ENCODE measurements at places on chromosomes 1 and 21.
A peak's percentile ranks its signal among the peaks of the same experiment; 100 is the strongest.

DNA sequence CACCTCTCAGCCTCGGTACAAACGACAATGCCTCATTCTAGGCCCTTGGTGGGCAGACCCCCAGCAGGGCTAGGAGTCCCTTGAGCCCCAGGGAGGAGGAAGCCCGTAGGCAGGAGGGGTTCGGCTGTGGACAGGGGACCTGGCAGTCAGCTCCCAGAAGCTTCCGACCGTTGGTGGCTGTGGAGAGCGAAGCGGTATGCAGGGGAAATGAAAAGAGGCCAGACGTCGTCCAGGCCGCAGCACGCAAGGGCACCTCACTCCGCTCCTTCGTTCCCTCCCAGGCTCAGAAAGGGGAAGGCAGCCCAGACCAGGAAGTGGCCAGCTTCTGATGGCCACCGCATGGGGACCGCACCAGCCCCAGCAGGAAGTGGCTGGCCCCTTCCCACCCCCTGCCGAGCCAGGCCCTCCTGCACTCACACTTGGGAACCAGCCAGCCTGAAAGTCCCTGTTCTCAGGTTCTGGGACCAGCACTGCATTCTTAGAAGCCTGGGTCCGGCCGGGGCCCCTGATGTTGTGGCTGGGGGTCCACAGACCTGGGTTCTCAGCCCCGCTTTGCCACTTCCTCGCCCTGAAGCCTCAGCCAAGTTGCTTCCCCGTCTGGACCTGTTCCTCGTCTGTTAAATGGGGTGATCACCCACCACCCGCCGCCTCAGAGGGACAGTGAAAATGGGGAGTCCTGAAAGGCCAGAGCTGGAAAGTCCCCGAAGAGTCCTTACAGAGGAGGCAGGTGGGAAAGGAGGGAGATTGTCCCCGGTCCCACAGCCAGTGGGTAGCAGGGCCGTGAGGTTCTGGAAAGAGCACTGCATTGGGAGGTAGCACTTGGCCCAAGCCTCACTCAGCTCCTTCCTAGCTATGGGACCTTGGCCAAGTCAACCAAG lies 104.0 kb upstream of the RUNX3 start:
- peak; percentile 30 for DNase-seq

GRCh38 chr1:172497230-172497629 lies 35.7 kb upstream of the SUCO start:
- DNase-seq = no peak

- DNase-seq = no peak
Measured at GRCh38 chr1:213127074-213127473, 76.0 kb downstream of the RPS6KC1 start.

DNA sequence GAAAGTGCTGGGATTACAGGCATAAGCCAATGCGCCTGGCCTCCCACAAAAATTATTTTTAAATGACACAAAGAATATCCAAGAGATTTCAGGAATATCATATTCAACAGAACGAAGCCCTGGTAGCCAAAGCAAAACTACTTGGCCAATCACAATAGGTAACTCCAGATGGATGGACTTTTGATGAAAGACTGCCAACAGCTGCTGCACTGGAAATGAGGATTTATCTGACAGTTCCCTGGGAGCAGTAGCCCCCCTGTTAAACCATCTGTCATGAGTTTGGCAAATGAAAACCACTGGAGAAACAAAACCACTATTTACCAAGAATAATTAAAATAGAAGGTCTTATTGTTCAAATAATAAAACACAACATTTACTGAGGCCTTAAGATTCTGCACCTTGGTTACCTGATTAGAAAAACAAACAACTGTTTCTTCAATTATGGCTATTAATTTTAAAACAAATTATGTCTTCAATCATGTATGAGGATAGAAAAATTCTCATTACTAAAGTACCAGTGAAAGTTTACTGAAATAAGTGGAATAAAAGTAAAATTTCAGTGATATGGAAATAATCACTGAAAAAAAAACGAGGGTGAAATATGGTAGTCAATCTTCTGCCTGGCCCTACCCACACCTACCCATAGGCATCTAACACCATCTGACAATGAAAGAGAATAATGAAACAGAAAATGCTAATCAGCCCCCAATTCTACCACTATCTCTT lies 34.3 kb upstream of the PSMG1 start:
- DNase-seq = no peak

GRCh38 chr1:154386643-154387352 lies 18.3 kb upstream of the IL6R start:
- peak; percentile 87 for DNase-seq

- DNase-seq = no peak
Measured at GRCh38 chr1:205832326-205832751, 17.6 kb downstream of the PM20D1 start.

GRCh38 chr1:32091591-32091990 lies 16.3 kb upstream of the KPNA6 start:
- no peak for DNase-seq

- DNase-seq = no peak
Measured at GRCh38 chr1:164141797-164142196, 417.2 kb upstream of the PBX1 start.

GRCh38 chr1:169312084-169312954 lies 55.3 kb downstream of the NME7 start:
- DNase-seq = peak; percentile 58

- DNase-seq = peak; percentile 4
Measured at GRCh38 chr1:62784509-62785365, 805 bp downstream of the ATG4C start.

DNA sequence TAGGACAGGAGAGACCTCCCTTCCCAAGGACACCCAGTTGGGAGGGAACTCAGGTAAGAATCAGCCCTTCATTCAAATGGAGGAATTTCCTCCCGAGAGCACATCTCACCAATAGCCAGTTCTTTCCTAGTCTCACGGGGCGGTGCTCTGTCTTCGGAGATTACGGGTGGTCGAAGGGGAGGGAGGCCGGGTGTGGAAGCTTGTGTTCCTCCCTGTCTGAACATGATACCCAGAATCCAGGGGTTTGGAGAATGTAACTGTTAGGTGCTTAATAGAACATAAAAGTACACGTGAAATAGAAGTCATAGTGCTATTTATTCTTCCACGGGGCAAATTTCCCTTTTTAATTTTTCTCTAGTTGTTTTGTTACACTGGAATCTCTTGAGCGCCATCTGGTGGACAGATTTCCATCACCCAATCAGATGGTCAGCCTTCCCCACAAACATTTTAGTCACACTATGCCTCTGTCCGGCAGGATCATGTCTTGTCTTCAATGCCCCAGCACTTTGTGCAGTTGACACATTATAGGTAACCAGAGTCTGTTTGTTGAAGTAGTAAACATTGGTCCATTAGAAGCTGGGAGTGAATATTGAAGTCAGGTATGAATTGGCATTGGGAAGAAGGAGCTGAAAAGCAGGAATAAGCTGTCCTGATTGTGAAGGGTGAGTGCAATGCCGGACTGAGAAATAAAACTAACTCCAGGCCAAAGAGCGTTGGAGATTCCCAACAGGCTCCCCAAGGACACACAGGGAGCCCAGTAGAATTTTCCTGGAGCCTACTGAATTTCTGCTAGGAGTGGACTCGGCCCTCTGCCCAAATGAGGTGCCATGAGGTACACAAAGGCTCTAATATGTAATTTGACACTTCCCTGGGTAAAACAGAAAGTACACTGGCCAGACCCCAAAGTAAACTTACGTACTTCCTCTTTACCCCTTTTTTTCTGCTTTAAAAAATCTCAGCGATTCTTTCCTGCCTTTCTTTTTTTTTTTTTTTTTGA lies 27.6 kb upstream of the ZNF697 start:
- peak; percentile 70 for DNase-seq

DNA sequence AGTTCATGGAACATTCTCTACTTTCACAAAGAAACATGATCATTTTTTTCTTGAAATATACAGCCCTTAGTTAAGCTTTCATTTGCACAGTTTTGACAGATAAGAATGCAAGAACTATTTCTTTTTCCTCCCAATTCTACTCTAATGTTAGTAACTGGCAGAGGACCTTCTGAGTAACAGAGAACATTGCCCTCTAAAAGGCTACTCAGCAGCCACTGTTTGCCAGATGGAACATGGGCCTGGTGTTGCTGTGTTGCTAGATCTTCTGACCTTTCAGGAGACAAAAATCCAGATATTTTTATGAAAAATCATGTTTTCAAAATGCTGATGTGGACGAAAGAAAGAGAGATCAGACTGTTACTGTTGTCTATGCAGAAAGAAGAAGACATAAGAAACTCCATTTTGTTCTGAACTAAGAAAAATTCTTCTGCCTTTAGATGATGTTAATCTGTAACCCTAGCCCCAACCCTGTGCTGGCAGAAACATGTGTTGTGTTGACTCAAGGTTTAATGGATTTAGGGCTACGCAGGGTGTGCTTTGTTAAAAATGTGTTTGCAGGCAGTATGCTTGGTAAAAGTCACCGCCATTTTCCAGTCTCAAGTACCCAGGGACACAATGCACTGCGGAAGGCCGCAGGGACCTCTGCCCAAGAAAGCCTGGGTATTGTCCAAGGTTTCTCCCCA lies 2.9 kb upstream of the PRDX6 start:
- no peak for DNase-seq

GRCh38 chr1:185483664-185484450 lies 166.8 kb upstream of the IVNS1ABP start:
- DNase-seq = no peak

GRCh38 chr1:5494518-5494917 lies 497.7 kb downstream of the NPHP4 start:
- DNase-seq = no peak

DNA sequence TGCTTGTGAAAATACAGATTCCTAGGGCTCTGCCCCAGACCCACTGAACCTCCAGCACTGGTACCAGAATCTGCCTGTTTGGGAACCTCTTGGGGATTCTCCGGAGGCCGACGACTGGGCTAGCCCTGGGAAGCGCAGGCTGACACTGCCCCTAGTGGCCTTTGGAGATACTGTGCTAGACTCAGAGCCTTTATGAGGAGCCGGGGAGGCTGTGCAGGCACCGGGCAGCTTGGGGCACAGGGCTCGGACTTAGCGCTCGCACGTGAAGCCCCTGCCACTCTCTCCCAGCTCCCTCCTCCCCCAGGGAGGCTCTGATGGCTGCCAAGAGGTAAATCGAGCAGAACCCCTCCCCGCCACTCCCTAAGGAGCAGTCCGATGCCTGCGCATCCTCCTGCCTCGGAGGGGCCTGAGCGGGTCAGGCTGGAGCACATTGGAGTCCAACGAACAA lies 144.6 kb upstream of the TNR start:
- peak; percentile 16 for DNase-seq

DNA sequence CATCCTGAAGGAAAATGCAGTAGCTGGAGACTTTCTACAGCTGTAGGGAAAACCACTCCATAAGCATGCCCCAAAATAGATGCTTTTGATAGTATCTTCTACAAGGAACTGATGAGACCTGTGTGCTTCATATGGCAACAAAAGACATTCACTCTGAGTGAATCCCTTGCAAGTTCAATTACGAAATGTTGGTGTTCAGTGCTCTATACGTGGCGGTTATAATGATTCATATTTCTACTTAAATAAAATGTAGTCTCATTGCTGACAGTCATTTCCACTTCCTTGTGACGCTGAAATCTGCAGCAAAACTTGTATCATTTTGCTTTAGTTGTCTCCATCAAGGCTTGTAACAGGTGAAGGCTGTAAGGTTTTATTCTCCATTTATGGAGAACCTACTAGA lies 20.6 kb downstream of the TOR1AIP2 start:
- DNase-seq = no peak

GRCh38 chr1:229278120-229278741 lies 7.3 kb downstream of the RAB4A start:
- no peak for DNase-seq

GRCh38 chr1:11248169-11248568 lies 14.2 kb downstream of the MTOR start:
- no peak for DNase-seq

DNA sequence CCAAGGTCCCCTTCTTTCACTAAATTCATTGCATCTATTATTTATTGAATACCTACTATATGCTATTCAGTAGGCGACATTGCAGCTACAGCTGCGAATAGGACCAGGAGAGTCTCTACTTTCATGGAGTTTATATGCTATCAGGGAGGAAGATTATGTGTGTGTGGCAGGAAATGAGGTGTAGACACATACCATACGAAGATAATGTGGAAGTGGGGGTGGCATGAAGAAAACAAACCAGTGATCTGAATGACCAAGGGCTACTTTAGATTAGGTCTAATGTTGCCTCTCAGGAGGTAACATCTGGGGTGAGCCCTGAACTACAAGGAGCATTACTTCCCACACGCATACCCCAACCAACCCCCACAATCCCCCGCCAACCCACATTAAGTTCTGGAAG lies 1.0 kb upstream of the PPIH start:
- DNase-seq = no peak

DNA sequence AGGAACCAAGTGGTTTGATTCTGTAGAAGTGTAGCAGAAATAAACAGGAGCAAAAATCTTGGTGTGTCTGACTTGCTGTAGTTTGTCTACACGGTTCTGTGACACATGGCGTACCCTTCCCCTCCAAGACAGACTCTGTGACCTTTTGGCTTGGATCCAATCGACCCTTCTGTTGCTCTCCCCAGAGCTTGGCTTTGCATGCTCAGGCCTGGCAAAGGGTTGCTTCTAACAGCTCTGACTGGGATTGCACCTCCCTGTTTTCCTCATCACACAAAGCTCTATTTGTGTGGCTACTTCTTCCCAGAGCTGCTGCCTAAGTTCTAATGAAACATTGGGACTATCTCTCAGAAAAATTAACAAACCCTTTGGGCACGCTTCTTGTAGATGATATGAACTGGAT lies 24.0 kb downstream of the NGF start:
- DNase-seq = no peak

GRCh38 chr1:41780916-41781315 lies 137.8 kb downstream of the HIVEP3 start:
- DNase-seq = no peak

GRCh38 chr1:13916530-13916929 lies 216.5 kb downstream of the PRDM2 start:
- no peak for DNase-seq

DNA sequence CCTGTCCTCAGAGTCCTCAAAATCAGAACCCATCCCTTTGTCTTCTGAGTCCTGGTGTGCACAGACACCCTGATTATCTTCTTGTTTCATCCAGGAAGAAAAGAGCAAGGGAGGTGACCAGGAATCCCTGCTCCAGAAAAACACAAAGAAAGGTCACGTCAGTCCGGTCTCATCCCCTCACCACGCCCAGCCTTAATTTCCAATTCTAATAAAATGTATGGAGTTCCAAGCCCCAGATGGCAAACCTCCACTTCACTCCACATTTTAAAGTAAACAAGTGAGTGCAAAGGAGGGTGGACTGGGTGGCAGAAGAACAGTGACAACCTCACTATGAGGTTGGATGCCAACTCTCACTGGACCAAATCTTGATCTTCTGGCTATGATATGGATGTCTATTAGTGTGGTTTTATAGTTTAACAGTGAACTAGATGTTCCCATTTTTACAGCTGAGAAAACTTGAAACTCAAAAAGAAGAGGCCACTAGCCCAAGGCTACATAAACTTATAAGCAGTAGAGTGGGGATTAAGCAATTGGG lies 22.0 kb downstream of the ZNF697 start:
- no peak for DNase-seq

DNA sequence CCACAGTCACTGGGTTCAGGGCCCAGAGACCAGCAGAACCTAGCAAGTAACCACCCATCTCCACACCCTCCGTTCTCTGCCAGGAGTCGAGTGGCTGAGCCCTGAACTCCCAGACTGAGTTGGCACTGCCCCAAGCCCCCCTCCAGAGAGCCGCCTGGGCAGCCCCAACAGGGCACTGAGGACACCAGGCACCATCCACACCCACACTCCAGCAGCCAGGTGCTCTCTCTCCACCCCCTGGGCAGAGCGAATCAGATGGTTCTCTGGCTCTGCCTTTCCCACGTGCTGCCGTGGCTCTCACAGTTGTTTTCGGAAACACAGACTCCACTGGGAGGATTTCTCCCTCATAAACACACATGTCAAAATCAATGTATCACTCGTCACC lies 13.6 kb downstream of the WDR4 start:
- no peak for DNase-seq

All from stimulated activated naive CD8-positive, alpha-beta T cell treated with anti-CD3 and anti-CD28 coated beads, Interleukin-15, amount 100 ng/mL, for 72 hours (primary cell).